ENCODE measurements at places on chromosomes 6 and 20.

DNA sequence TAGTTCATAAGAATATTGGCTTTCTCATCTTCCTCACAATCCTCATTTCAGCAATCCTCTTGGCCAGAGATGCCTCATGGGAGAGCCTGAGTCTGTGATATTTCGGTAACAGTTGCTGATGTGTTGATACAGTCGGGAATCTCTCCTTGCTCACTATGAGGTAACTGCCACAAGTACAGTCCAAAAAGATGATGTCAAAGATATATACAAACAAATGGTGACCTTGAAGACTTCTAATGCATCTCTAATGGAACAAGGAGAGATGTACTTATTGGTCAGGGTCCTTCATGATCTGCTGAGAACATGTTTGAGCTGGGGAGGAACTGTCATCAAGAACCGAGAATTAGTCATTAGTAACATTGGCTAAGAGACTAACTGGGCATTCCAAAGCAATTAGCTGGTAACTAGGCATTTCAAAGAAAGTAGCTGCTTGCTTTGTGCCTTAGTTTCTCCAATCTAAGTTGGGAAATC, 56.1 kb downstream of the FILIP1 start:
- no peak for DNase-seq

DNA sequence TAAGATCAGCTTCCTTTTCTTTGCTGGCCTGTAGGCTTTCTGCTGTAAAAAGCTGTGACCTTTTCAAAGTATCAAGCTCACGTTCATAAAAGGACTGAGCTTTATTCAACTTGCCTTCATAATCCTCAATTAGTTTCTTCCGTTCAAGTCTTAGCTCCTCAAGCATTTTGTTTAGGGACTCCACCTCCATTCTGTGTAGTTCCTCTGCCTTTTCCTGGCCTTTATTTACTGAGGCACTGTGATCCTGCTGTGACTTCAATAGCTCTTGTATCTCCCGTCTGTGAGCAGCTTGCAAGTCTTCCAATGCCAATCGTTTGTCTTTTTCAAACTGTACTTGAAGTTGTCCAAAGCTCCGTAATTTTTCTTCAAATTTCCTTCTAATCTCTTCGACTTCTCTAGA, 54.4 kb downstream of the FAM184A start:
- no peak for DNase-seq

DNA sequence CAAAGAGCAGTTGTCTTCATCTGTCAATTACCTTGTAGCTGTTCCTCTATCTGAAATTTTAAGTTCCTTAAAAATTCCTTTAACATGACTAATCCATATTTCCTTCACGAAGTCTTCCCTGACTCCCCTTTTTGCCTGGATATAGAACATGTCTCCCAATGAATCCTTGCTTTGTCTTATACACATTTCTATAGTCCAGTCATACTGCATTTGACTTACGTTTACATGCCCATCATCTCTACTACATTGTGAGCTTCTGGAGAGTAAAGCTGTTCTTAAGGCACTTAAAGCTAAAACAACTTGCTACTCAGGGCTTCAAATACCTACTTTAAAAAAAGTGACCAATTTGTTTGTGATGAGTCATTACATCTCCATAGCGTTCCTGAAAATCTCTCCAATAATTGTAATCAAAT, 4.9 kb downstream of the REV3L start:
- no peak for DNase-seq

GRCh38 chr6:69284176-69284730, 512.6 kb downstream of the LMBRD1 start:
- DNase-seq = no peak

GRCh38 chr6:147057188-147057587, 147.0 kb upstream of the STXBP5 start:
- DNase-seq = no peak

DNA sequence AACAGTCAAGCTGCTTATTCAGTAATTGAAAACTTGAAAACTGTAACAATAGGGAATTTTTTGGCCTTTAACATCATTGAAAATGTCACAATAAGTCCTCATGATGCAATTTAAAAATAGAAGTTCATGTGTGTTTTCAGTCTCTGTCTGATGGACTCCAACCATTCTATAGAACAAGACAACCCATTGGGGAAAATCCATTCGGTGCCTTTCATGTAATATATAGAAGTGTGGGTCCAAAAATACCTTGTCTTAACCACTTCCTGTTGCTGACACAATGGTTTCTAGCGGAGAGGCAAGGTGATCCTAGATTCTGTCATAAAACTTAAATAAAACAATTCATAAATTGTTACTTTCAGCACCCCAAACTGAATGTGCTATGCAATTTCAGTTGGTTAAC, 1131.3 kb upstream of the MAP3K7 start:
- no peak for DNase-seq

GRCh38 chr6:35146453-35146852, 5.3 kb upstream of the TCP11 start:
- peak; percentile 70 for DNase-seq

- no peak for DNase-seq
Measured at GRCh38 chr6:39657355-39658135, 67.7 kb downstream of the KIF6 start.

- DNase-seq = no peak
Measured at GRCh38 chr6:7604003-7604402, 14.0 kb downstream of the SNRNP48 start.

DNA sequence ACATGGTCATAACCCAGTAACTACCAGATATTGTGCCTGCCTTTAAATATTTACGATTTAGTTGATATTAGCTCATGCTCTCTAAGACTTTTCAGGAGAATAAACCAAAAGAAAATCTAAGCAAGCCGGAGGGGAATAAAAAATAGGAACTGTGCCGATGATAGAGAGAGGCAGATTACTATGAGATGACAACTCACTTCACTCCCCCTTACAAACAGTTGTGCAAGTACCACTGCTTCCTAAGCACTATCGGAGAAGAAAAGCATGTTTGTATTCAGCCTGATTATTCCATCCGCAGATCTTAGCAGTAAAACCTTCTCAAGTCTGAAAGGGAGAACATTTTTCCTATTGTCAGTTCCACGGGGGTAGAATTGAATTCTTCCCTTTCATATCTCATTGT, 294.4 kb downstream of the KCNQ5 start:
- DNase-seq = no peak

- no peak for DNase-seq
Measured at GRCh38 chr20:38883981-38884733, 42.1 kb upstream of the FAM83D start.

- no peak for DNase-seq
Measured at GRCh38 chr20:992801-993535, 9.1 kb downstream of the RSPO4 start.

- DNase-seq = no peak
Measured at GRCh38 chr20:59055302-59055701, 12.7 kb upstream of the PRELID3B start.
